ENCODE measurements at places on chromosomes 5 and 9.

GRCh38 chr9:107647611-107648010 is 158.0 kb upstream of the KLF4 start:
- DNase-seq: no peak

DNA sequence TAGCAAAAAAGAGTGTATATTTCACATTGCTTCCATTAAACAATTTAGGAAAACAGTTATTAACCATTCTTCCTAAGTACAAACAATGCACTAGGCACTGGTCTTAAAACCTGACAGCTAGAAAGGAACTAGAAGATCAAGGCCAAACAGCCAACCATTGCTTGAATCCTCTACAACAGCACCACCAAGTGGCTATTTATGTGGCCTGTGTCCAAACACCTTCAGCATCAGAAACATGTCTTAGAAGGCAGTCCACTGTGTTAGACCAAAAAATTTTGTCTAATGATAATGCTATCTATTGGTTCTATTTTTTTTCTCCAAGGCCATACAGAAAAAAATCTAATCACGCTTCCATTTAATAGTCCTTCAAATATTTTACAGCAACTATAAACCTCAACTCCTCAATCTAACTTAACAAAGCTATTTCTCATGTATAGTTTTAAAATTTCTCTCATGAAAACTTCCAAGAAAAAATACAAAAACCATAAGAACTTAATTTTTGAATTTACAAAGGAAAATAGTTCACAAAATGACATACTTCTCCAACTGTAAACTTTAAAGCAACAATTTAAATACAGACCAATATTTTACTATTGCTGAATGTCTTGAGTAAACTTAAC is 36.1 kb downstream of the CAAP1 start:
- peak; percentile 35 for DNase-seq

- no peak for DNase-seq
Measured at GRCh38 chr5:62144401-62145022, 161.5 kb upstream of the KIF2A start.

- no peak for DNase-seq
Measured at GRCh38 chr5:147369742-147370374, 135.0 kb downstream of the STK32A start.

DNA sequence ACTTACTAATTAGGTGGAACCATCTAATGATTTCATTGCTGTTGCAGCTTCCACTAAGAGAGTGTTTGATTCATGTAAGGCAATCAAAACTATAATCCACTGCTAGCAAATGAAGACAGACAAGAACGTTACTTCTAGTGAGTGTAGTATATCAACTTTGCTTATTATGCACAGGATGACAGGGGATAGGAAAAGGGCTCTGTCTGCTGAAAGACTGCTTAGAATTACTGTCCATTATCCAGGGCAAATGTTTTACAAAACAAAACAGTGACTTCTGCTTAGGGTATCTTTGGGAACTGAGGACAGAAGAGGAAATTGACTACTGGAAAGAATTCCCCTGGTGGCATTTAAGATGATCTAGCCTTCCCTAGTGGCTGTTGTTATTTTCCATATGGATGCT is 40.2 kb downstream of the PLPPR1 start:
- DNase-seq: no peak

GRCh38 chr5:142346706-142347105 is 21.9 kb upstream of the SPRY4 start:
- no peak for DNase-seq

DNA sequence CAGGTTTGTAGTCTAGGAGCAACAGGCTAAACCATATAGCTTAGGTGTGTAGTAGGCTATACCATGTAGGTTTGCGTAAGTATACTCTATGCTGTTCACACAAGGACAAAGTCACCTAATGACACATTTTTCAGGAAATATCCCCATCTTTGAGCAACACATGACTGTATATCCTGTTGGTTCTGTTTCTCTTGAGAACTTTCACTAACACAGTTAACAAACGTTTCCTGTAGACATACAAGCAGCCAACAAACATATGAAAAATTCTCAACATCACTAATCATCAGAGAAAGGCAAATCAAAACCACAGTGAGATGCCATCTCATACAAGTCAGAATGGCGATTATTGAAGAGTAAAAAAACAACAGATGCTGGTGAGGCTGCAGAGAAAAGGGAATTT is 68.2 kb downstream of the NR2F1-AS1 start:
- no peak for DNase-seq

- DNase-seq: no peak
Measured at GRCh38 chr5:160601046-160601445, 179.4 kb downstream of the PTTG1 start.

DNA sequence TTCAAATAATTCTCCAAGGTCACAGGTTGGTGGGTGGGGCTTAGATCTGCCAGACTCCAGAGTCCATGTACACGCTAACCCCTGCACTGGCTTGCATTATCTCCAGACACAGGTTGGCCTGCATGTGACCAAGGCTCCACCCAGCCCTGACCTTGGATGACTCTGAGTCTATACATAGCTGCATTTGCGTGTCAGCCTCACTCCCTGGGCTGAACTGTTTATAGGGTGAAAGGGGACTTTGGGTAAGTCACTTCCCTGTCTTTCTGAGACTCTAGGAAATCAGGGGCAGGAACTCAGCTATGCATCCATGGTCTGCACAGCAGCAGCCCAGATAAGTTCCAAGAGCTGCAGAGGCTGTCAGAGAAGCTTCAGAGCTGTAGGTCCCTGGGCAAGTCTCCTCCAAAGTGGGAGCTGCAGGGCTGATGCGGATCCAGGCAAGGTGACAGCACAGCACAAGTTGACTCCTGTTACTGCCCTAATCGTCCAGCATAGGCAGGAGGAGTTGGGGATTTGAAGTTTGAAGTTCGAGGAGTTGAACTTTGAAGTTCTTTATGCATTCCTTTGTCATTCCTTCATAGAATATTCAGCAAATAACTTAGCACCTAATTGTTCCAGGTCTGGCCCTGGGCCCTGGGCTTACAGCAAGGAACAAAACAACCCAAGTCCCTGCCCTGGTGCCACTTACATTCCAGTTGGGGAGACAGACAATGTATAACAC is 53.4 kb downstream of the SLC22A5 start:
- DNase-seq: no peak

DNA sequence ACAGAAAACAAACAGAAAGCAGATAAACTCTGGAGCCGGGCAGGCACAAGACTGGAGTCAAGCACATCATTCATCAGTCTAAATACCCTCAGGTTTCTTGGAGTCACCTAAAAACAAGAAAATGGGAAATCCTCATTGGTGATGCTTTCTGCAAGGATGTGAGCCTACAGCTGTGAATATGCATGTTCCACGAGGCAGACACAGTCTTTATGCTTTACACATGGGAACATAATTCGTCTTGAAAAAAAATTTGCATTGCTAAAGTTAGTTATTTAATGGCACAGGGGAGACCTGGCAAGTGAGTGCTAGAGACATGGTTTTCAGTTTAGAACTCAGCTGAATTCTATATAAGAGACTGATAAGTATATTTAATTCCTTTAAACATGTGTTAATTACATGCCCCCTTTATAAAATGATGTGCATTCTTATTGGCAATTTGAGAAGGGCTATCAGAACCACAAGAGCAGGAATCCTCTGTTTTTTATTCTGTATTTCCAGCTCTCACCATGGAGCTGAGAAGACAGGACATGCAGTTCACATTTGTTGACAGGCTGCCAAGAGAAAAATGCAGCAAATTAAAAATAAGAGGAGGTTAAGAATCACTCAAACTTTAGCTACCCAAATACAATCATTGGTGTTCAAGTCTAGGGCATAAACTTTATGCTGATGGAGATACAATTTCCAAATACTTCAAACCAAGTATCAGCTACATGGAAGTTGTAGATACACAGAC is 438.0 kb upstream of the MPDZ start:
- no peak for DNase-seq

DNA sequence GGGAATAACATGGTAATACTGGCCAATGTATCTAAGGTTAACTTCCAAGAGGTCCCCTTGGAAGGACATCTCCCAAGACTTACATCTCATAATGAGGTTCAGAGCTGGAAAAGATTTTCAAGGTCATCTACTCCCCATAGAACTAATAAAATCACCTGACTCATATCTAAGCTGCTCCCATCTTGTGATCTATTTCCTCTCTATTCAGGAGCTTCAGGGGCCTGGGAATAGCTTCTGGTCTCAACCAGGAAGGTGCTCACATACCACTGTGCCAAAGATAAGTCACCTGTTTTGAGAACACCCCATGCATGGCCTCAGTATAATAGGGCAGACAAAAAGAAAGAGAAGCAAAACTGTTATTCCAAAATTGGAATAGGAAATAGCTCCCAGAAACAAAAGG is 74.2 kb downstream of the OXCT1 start:
- DNase-seq: no peak

GRCh38 chr5:137605411-137605810 is 106.3 kb upstream of the SPOCK1 start:
- no peak for DNase-seq

- no peak for DNase-seq
Measured at GRCh38 chr5:78594610-78595457, 53.7 kb downstream of the LHFPL2 start.

DNA sequence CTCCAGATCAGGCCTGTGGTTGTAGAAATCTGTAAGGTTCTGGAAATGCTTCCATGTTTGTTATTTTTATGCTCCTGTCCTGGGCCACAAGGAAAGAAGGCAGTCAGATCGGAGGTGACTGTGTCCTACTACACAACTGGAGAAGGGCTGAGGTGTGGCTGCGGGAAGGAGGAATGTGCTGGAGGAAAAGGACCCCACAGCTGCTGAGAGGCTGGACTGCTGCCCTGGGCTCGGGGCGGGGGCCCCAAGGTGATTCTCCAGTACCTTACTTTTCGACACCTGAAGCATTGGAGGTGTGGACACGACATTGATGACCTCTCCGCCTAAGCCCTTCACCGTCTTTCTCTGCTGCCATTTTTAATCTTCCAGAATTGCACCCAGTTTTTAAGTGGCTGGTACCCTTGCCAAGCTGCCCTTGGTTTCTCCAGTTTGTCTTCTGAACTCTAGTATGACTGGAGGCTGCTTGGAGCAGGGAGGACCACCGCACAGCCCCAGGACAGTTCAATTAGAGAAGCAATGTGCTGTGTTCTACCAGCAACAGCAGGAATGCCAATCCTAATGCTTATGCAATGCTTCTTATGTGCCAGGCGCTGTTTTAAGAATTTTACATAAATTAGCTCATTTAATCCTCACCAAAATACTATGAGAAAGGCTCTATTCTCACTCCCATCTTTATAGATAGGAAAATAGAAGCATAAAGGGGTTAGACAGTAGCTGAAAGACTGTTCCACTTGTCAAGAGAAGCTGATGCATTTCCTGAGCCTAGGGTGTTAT is 13.5 kb upstream of the ANKRD33B start:
- DNase-seq: no peak

DNA sequence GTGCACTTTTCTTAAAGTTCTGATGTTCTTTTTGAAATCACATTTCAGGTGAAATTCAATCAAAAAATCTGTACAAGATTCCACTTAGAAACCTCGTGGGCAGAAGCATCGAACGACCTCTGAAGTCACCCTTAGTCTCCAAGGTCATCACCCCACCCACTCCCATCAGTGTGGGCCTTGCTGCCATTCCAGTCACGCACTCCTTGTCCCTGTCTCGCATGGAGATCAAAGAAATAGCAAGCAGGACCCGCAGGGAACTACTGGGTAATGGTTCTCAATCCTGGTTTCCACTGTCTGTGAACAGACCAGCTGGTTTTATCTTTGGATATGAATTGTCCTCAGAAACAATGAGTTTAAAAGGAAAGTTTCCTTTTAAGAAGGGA is 8.1 kb upstream of the SLC2A8 start:
- DNase-seq: no peak

- no peak for DNase-seq
Measured at GRCh38 chr5:89327608-89328007, 444.6 kb upstream of the MEF2C start.

DNA sequence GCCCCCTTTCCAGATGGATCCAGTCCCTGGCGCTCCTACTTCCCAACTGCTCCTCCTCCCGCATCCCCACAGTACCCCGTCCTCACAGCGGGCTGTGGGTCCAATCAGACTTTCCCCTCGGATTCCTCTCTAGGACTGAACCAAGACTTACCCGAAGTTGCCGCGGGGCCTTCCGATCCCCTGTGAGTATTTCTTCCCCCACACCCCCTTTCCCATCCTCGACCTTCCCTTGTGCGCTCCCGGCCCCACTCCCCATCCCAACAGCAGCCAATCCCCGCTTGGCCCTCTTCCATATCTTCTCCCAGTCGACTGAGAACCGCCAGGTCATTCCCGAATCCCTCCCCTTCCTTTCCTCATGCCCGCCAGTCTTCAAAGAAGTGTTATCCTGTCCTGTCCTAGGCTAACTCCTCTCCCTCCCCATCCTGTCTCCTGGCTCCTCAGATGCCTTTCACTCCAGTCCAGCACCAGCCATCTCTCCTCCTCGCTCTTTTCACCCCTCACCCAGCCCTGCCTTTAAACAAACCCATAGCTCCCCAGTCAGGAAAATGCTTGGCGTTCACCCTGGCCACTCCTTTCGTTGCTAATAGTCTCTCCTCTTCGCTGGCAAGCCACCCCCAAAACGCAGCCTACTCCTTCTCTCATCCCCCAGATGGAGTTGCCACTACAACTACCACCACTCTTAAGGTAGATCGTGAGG is 646 bp downstream of the SWI5 start:
- DNase-seq: no peak

- no peak for DNase-seq
Measured at GRCh38 chr5:59207401-59207800, 624.5 kb downstream of the RAB3C start.

GRCh38 chr5:139757727-139758509 is 37.7 kb upstream of the PSD2 start:
- no peak for DNase-seq

- DNase-seq: no peak
Measured at GRCh38 chr5:160516696-160517530, 95.3 kb downstream of the PTTG1 start.

DNA sequence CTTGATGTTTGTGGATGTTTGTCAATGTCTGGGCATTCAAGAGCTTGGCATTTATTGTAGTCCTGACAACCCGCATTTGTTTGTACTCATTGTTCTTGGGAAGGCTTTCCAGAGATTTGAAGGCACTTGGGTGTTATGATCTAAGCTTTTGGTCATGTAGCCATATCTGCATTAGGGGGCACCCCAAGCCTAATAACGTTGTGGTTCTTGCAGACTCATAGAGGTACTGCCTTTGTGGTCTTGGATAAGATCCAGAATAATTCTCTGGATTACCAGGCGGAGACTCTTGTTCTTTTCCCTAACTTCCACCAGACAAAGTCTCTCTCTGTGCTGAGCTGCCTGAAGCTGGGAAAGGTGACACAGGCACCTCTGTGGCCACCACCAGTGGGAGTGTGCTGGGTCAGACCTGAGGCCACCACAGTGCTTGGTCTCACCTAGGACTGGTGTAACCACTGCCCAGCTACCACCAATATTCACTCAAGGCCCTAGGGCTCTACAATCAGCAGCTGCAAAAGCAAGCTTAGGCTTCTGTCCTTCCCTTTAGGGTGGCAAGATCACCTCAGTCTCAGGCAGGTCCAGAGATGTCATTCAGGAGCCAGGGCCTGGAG is 144.4 kb upstream of the TAS2R1 start:
- no peak for DNase-seq

- DNase-seq: no peak
Measured at GRCh38 chr9:13181652-13182051, 97.8 kb downstream of the MPDZ start.
